ENCODE measurements at places on chromosomes 16 and 17. TPM values are rescaled to one million over a fixed set of nuclear protein-coding genes. Genes with fewer than 3 reads are reported as not detected.

The PRR35 gene
- polyA plus RNA-seq: not detected

- DNase-seq: peak; percentile 65
These were observed at the start of gene FAM171A2 for GRCh38 chr17:44363613-44364159. Gene FAM171A2 (minus strand): TSS chr17:44363853. CDS start chr17:44363714, 139 bp downstream.

GRCh38 chr17:17848311-17849082, 11.7 kb upstream of the SREBF1 start:
- no peak for DNase-seq

The SPATA22 gene
- not detected for polyA plus RNA-seq

DNA sequence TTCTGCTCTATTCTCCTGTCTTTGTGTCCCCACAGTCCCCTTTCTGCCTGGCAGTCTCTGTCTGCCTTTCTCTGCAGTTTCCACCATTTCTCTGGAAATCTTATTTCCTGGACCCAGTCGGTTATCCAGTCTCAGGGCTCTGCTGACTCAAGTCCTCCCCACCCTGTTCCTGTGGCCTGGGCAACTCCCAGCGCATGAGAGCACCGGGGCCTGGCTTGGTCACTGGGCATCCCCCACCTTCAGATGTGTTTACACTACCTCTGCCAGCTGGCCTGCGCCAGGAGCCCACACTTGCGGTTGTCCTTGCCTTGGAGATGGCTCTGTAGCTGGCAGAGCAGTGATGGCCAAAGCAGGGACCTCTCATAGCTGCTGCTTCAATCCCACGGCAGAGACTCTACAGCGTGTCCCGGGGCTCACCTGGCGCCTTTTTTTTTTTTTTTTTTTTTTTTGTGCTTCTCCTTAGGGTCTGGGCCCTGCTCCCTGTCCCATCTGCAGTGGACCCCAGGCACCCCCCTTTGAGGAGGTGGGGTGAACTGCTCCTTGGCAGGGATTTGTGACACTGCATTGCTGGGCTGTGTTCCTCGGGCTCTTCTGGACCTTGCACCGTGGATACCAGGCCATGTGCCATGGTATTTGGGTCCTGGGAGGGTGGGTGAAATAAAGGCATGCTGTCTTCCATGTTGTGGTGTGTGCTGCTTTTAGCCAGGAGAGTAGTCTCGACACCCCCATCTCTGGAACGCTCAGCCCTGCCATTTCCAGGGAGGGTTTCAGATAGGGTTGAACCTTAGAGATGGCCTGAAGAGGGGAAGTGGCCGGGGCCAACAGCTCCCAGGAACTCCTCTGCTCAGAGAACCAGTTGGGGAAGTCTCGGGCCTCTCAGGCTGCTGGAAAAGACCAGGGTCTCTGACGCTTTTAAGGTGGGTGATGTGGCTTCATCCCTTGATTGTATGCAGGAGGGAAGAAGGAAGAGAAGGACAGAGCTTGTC, 17.5 kb downstream of the GUCY2D start:
- no peak for DNase-seq

- DNase-seq: no peak
These were observed 19.5 kb downstream of the UNC13D start for GRCh38 chr17:75824666-75825065.

- no peak for DNase-seq
These were observed 19.1 kb downstream of the NOD2 start for GRCh38 chr16:50712560-50712898.

The KRT14 gene
- 0.55 TPM for polyA plus RNA-seq

- DNase-seq: no peak
These were observed 37.8 kb downstream of the MEAK7 start for GRCh38 chr16:84466692-84467091.

The OR3A3 gene
- polyA plus RNA-seq: not detected

- no peak for DNase-seq
These were observed 108.0 kb upstream of the DNAH9 start for GRCh38 chr17:11490171-11490755.

GRCh38 chr16:9134739-9135138, 43.3 kb downstream of the HAPSTR1 start:
- peak; percentile 22 for DNase-seq

DNA sequence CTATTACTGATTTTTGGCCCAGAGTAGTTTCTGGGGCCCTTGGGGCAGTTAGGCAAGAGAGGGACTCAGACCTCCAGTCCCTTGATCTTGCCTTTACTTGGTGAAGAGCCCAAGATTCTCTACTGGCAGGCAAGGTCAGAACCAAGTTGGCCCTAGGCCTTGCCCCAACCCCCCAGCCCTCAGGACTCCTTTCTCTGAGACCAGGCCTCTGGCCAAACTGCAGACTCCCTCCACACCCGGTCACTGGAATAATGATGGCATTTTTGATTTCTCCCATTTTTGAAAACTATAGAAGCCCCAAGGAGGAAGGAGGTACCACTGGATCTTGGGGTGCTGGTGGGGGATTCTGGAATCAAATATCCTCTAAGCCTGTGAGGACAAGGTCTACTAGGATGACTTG, 18.0 kb upstream of the HOXB9 start:
- DNase-seq: no peak

The SHISA6 gene
- 0.28 TPM for polyA plus RNA-seq

DNA sequence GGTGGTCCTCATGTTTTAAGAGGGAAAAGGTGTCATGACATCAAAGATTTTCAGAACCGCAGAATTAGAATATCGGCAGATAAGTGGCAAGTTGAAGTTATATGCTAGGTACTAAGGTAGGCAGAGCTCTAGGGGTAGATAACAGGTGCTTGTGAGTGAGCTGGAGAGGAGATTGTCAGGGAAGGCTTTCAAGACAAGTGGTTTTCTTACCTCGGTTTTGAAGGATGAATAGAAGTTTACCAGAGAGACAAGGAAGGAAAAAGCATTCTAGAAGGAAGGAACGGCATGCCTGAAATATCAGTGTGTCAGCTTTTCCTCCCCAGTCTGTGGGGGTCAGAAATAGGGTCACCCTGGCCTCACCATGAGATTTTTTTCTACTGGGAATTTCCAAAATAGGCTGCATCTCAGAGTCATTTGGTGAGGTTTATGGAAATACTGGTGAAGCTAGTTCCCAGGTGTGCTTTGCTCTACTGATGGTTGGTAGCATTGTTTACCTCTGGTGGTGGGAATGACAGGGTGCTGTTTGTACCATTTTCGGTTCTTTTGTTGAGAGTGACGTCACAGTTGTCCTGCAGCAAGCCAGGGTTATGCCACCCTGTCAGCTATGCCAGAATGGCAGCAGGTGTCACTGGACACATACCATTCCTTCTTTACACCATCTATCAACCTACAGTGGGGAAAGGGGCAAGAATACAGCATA, 112.5 kb downstream of the MSI2 start:
- DNase-seq: no peak

The FAM171A2 gene
- polyA plus RNA-seq: 29.5 TPM

The KCNJ18 gene
- polyA plus RNA-seq: not detected

The ASGR1 gene
- 10.4 TPM for polyA plus RNA-seq

The G6PC1 gene
- not detected for polyA plus RNA-seq

- DNase-seq: no peak
These were observed 9.6 kb downstream of the DCTN5 start for GRCh38 chr16:23650674-23651416.

- peak; percentile 89 for DNase-seq
These were observed at the start of gene TSEN54 for GRCh38 chr17:75516255-75516618. Gene TSEN54 (plus strand): TSS chr17:75516528. CDS start chr17:75516561, 33 bp downstream.

GRCh38 chr17:13014801-13015200, 3.0 kb downstream of the ELAC2 start:
- no peak for DNase-seq

DNA sequence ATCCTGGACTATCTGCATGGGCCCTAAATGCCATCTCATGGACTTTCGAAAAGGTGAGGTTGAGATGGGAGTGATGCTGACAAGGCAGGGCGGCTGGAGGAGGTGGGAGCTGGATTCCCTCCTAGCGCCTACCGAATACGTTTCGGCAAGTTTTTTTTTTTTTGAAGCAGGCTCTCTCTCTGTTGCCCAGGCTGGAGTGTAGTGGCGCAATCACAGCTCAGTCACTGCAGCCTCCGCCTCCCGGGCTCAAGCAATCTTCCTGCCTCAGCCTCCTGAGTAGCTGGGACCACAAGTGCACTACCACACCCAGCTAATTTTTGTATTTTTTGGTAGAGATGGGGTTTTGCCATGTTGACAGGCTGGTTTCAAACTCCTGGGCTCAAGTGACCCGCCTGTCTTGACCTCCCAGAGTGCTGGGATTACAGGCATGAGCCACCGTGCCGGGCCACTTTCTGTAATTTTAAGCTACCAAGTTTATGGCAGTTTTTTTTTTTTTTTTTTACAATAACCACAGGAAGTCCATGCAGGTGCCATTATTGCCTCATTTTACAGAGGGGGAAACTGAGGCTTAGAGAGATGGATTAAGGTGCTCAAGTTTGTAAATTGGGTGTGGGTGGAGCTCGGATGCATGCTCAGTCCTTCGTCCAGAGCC, 246.4 kb downstream of the PRKCA start:
- no peak for DNase-seq

The GAST gene
- polyA plus RNA-seq: not detected

GRCh38 chr16:84585886-84586285, 32.0 kb downstream of the COTL1 start:
- no peak for DNase-seq

DNA sequence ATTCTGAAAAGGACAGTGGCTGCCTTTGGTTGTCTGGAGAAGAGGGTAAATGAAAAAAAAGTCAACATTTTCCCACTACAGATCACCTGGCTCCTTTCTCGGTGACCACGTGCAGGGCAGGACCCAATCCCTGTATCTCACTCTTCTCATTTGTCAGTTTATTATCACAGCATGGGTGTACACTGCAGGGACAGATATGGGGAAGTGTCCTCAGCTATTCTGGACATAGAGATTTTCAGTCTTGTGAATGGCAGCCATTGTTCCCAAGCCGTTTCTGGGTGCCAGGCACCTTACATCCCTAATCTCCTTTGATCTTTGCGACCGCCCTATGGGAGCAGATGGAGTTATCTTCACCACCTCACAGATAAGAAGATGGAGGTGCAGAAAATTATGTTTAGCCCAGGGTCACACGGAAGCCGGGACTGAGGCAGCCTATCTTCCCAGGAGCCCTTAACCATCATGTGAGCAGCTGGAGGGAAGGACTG, 7.2 kb downstream of the ADORA2B start:
- no peak for DNase-seq

DNA sequence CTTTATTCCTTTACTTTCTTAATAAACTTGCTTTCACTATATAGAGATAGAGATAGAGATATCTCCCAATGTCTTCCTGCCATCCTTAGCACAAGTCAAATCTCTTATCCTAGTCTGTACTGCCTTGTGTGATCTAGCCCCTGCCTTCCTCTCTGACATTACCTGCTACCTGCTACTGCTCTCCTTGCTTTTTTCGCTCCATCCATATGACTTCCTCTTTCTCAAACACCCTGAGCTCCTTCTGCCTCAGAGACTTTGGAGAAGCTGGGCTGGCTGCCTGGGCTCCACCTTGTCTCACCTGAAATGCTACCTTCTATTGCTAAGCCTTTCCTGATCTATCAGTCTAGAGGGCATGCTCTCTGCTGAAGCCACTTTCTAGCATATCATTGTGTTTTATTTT, 24.7 kb upstream of the WSB1 start:
- no peak for DNase-seq

DNA sequence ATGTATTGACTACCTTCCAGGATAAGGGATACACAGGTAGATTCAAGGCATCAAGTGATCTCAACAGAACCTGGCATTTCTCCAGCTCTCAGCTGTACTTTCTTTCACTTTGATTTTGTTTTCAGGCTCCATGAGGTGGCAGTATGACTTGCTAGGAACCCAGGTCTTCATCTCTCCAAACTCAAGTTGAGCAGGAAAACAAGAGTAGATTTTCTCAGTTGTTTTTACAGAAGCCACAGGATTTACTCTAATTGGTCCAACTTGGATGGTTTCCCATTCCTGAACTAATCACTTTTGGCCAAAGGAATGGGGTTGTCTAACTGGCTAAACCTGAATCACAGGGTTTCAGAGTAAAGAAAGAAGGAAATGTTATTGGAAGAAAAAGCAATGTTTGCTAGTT, 146.6 kb downstream of the TRIM37 start:
- peak; percentile 32 for DNase-seq

GRCh38 chr17:81863833-81864768, 3.8 kb upstream of the P4HB start:
- no peak for DNase-seq

The ACSF2 gene
- 95.0 TPM for polyA plus RNA-seq

- no peak for DNase-seq
These were observed 487 bp downstream of the POLG2 start for GRCh38 chr17:64496348-64496785.

- DNase-seq: no peak
These were observed 2.7 kb downstream of the GDPD3 start for GRCh38 chr16:30110661-30111060.

DNA sequence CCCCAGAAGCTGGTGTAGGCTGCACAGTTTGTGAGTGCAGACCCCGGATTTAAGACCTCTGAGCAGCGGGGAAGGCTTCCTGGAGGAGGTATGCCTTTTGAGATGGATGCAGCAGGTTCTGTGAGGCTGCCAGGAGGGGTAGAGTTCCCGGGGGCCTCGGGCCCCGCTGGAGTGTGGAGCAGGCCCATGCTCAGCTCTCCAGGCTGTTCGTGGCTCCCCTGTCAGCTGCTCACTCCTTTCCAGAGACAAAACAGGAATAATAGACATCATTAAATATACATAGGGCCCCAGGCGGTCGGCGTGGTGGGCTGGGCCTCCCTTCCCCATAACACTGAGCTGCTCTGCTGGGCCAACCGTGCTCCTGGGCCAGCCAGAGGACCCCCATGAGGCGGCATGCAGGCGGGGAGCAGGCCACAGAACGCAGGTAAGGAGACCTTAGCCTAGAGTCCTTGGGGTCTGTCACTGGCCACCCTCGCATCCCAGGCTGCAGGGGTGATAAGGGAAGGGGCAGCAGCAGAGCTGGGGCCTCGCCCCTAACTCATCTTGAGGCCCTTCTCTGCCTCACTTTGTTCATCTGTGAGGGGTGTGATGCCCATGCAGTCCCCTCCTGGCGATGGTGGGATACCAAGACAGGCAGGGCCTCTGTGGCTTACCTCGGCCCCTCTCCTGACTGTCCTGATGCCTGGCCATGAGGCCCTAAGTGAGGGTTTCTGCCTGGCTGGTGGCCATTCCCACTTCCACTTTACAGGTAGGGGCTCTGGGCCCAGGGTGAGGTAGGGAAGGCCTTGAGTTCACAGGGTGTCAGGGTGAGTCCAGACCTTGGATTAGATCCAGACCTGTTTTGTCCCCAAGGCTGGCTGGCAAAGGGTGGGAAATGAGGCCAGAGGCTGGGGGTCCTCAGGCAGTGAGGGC, at the start of gene MYO15A:
Gene MYO15A (plus strand): TSS at position 356 of the 912 bp plus-strand sequence. CDS start 10,045 bp downstream, outside the sequence.
- no peak for DNase-seq

DNA sequence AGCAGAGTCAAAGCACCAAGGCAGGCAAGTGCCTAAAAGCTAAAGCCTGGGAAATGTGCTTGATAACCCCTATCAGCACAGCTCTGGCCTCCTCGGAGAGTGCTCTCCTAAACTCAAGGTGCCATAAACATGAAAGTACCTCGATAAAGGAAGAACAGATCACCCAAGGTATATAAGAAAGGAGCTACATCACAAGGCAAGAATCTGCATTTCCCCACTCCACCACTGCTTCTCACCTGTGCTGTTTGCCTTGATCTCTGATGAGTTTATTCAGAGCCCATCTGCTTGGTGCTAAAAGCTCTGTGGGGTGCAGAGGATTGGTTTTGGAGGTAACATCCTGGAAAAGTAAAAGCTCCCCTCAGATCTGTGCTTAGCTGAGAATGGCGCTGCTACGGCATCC, 449.5 kb upstream of the CDH5 start:
- no peak for DNase-seq
